ENCODE measurements at places on chromosomes 1 and 21.

DNA sequence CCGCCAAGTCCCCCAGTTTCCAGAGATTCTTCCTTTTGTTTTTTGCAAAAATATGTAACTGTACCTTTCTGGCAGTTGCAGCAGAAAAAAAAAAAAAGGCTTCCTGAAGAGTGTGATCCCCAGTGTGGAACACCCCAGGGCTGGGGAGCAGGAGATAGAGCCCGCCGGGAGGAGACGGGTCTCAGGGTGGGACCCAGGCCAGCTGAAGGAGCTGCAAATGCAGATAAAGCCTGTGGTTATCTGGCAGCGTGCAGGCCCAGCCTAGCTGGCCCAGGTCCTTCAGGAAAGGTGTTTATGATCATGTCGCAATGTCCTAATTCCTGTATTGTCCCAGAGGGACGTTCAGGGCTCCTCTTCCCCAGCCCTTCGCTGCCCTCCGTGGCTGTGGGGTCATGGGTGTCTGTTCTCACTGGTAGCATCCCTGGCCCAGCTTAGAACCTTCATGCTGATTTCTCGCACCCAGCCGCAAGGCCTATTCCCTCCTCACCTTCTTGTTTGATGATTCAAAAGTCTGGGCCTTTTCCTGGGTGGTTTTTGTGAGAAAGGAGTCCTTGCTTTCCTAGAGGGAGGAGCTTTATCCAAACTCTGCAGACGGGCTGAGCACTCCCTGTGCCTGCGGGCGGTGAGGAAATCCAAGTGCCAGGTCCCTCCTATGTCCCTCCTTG, 26.2 kb downstream of the RNF187 start:
- DNase-seq = no peak

DNA sequence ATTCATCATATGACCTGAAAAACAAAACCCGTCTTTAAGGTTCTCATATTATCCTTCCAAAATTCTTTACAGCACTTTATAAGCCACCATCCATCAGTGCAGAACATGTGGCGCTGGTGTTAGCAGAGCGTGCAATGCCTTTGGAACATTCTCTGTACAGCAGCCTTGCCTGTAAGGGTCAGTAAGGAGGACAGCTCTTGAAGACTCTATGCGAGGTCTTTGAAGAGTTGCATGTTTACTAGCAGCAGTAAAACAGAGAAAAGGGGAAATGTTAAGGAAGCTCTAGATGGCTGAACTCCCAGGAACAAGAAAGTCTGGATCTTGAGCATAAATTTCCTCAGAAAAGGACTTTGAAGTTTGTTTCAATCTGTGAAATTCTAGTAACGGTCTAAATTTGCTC, 365.6 kb downstream of the DUSP10 start:
- no peak for DNase-seq

DNA sequence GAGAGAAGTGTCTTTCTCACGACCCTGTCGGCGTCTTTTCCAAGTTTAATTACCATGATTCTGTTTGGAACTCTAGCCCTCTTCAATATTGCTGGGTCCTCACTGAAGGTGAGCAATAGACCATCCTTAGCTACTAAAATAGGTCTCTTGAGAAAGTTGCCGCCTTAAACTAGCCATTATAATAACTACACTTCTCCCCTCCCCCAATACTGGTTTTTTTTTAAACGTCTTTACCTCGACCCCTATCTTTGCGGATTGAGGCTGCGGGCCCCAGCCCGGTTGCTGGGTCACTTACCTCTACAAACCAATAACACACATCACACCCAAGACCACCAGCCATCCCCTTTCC, 672 bp downstream of the ENSA start:
- no peak for DNase-seq

DNA sequence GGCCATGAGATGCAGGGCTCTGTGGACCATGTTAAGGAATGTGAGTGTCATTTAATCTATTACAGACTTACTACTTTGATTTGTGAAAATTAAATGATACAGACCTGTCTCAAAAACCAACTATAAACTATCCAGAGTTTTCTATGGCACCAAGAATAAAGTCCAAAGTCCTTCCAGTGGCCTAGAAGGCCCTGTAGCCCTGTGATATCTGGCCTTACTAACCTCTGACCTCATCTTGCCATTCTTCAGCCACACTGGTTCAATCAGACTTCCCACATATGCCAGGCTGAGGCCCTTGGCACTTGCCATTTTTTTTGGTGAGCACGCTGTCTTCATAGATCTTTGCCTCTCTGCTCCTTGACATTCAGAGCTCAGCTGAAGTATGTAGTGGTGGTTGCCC, 7.7 kb downstream of the NTPCR start:
- no peak for DNase-seq

GRCh38 chr21:42193721-42194120, 25.2 kb upstream of the ABCG1 start:
- DNase-seq = no peak

DNA sequence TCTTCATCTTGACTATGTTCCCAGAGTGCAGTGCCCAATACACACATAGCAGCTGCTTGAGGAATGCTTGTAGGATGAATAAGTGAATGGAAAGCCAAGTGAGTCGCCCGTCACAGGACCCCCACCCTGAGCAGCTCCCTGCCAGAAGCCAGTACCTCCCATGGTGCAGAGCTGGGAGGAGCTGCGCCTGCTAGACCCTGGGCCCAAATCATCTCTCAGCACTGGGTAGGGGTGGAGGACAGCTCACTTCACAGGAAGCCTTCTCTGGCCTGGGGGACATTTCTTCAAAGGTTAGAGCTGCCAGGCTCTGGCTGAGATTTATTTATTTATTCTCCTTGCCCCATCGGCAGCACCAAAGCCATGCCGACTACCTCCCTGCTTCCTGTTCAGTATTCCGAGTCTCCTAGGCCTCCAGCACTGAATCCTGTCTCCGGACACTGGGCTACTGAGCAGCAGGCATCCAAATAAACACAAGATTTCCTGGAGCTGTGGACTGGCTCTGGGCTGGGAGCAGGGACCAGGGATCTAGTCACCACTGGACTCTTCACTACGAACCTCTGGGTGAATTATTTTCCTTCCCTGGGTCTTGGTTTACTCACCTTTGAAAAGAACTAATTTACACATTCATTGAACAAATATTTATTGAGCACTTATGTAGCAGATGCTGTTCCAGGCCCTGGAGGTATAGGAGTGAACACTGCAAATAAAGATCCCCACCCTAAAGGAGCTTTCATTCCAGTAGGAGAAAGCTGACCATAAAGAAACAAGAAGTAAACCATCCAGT, 187.7 kb downstream of the TRABD2B start:
- no peak for DNase-seq

All from activated CD4-positive, CD25-positive, alpha-beta regulatory T cell treated with anti-CD3 and anti-CD28 coated beads, Interleukin-2, amount 50 U/mL, for 16 hours (primary cell).